ENCODE measurements at places on chromosomes 1 and 21.

DNA sequence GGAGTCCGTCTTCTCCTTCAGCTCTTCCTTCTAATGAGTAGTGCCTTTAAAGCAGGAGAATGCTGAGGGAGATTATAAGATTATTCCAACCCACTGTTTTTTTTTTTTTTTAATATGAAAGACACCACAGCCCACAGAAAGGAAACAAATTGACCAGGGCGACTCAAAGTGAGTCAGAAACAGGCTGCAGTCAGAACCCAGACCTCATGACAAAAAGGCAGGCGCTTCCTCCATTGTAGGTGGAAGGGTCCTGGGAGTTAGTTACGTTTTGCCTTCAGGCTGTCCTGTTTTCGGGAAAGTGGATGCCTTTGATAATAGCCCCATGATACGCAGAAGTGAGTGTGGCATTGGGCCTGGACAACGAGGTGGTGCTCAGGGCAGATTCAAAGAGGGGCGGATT, 21.0 kb downstream of the PLXNA2 start:
- no peak for DNase-seq

- DNase-seq: no peak
These were observed 10.9 kb downstream of the TMPRSS2 start for GRCh38 chr21:41497008-41497407.

- no peak for DNase-seq
These were observed 41.8 kb upstream of the LRRC52 start for GRCh38 chr1:165501970-165502348.

DNA sequence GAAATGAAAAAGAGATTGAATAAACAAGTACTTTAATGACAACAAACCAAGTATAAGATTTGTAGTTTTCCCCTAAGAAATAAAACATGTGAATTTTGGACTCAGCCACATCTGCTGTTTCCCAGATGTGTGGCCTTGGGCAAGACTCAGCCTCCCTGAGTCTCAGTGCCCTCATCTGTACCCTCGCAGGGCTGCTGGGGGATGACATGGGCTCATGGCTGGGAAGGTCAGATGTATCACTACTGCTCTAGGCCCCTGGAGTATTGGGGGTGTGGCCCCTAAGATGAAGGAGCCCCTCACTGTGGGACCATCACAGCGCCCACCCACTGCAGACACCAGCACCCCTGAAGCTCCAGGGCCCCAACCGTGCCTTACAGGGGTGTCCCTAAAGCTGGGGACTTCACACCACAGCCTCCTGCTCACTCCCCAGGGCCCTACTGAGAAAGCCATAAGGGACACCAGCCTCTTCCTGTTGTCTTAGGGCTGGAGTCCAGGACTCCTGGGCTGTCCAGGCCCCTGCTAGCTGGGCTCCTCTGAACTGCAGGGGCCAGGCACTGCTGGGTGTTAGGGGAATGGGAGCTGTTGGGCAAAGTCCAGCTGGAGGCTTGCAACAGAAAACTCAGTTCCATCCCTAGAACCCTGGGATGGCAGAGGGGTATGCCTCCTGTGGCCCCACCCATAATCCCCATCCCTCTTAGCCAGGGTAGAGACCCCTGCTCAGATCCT, 104.0 kb upstream of the WNT4 start:
- DNase-seq: no peak

DNA sequence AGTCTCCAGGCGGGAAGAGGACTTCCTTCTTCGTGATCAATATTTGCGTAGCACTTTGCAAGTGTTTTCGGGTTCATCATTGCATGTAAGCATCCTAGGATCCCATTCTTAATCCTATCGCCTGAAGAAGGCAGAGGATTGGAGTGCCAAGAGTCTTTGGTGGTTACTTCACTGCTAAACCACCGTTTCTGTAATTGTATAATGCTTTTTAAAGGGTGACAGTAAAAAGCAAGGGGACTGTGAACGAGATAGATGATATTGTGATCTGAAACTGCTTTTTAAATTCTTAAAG, 345 bp upstream of the ALDH9A1 start:
- DNase-seq: no peak

DNA sequence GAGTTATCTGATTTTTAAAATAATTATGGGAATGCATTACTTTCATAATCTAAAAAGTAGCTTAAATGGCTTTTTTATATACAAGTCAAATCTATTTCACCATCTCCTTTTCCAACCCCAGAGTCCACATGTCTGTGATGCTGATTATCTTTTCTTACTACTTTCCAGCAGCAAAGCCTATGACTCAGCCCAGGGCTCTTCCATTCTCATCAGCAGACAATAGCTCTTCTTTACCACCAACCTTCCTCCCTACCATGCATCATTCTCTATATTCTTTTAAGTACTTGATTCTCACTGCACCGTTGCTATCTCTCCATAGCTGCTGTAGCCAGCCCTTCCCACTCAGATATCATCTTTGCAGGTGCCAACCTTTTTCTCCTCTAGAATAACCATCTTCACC, 61.3 kb downstream of the OVGP1 start:
- no peak for DNase-seq

DNA sequence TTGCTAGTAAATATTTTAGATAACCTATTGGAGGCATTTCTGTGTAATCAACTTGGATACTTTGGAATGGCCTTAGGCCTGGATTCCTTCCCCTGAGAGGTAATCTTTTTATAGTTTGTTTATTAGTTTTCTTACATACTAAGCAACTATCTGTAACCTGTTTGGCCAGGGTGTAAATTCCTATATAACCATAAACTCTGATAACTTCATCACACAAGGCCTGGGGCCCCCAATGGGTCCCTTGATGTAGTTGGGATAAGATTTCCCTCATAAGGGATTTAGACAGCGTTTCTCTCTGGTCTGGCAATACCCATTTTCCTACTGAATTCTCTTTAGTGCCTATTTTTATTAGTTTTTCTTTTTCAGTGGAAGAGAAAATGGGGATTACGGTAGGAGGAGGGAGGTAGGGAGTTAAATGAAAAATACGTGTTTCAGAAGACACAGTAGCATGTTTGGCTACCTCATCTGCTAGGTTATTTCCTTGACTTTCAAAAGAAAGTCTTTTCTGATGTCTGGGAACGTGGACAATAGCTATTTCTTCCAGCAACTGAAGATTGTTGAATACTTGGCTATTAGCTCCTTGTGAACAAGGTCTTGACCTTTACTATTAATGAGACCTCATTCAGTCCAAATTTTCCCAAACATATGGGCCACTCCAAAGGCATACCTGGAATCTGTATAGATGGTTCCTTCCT, 7.4 kb upstream of the AADACL3 start:
- DNase-seq: no peak

DNA sequence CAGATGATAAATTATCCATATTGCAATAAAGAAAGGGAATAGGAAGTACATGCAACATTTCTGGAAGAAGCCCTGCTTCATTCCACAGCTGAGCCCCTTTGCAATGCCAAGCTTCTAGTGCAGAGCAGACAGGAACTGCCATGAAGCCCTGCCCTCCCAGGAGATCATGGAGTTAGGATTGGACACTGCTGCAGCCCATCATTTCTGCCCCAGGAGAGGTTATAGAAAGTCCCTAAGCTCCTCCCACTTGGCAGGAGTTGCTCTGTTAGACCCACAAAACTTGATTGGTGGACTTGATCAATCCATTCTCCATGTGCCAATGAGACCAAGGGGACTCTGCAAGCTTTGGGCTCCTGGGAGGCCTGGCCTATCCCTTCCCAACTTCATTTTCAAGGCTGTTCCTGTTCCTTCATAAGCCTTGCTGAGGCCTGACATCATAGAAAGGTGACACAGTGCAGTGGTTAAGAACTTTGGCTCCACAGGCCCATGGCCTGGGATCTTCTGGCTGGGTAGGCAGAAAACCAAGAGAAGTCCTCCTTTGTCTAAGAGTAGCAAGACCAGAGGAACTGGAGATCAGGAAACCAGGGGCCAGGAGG, 1.3 kb upstream of the LAPTM5 start:
- DNase-seq: no peak

- DNase-seq: no peak
These were observed 7.3 kb downstream of the C8B start for GRCh38 chr1:56958526-56958925.

- DNase-seq: no peak
These were observed 5.8 kb downstream of the ID3 start for GRCh38 chr1:23553231-23554126.

DNA sequence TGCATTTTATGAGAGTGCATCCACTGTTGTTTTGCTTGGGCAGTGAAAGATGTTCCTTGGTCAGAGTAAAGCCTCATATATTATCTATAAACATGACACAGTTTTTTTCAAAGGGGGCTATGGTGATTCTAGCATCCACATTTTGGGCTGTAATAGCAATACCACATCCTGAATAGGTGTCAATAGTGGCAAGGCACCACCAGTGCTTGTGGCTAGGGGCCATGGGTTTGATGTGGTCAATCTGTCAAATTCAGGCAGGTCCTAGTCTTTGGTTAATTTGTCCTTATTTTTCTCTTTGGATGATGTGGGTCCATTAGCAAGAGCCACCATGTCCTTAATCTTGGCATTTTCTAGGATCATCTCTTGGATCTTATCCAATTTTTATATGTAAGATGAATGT, 13.1 kb downstream of the CD1E start:
- no peak for DNase-seq

DNA sequence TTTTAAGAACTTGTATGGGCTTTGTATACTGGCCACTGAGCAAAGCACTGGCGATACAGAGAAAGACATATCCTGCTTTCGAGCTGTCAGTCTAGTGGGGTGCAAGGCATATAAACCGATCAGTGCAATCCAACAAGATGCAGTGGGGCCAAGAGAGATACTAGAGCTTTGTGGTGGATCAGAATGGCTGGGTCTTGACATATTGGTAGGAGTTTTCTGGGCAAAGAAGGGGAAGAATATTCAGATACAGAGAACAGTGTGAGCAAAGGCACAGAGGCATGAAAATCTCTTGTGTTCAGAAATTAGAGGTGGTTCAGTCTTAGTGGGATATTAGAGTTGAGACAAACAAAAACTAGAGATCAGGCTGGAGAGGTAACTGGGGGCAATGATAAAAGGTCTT, 49.2 kb downstream of the FOXO6 start:
- DNase-seq: no peak

DNA sequence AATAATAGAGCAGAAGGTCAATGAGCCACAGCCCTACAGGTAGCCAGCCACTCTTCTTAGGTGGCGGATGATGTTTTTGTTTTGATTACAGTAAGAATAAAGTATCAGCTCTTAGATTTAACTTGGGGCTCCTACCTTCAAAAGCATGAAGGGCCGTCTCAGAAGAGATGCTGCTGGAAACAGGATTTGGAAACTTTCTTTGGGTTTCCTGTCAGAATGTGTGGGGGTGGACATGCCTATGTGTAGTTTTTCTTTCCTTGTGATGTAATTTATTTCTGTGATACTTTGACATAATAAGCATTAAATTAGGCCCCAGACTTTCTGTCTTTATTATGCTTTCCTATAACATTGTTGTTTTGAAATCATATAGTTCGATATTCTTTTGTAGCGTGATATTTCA, 1.5 kb downstream of the RAP1A start:
- no peak for DNase-seq

- DNase-seq: no peak
These were observed 30.2 kb upstream of the SLAMF1 start for GRCh38 chr1:160676869-160677597.

DNA sequence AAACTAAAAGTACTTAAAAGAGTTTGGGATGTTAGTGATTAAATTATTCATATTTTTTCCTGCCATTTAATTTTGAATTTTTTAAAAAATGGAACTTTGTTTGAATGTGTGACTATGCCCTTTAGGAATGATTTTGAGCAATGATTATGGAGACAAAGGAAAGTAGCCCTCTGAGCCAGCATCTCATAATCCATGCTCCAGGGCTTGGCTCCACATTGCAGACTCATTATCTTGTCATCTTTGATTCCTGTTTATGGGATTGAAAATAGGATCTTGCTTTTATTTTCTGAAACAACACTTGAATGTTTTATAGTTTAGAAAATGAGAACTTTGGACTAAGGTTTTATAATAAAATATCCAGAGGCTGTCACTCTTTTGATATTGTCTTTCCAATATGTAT, 14.5 kb downstream of the AXDND1 start:
- no peak for DNase-seq

DNA sequence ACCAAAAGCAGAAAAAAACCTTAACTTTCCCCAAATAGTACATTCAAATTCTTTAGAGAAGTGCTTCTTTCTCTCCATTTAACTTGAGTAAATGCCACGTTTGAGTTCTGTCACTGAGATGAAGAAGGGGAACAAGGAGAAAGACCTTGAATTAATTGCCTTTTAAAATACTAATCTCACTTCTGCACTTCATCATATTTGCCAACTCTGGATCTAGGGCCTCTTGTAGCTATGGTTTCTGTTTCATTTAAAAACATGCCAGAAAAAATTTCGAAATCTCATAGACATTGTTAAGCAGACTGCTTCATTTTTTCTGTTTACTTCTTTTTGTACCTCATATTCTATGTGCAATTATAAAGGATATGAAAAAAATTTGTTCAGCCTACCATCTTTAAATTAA, 24.6 kb downstream of the MIXL1 start:
- DNase-seq: peak; percentile 30

- no peak for DNase-seq
These were observed 44.2 kb upstream of the MARK1 start for GRCh38 chr1:220483700-220484099.

- DNase-seq: no peak
These were observed 2.4 kb upstream of the PKP1 start for GRCh38 chr1:201280884-201281283.

DNA sequence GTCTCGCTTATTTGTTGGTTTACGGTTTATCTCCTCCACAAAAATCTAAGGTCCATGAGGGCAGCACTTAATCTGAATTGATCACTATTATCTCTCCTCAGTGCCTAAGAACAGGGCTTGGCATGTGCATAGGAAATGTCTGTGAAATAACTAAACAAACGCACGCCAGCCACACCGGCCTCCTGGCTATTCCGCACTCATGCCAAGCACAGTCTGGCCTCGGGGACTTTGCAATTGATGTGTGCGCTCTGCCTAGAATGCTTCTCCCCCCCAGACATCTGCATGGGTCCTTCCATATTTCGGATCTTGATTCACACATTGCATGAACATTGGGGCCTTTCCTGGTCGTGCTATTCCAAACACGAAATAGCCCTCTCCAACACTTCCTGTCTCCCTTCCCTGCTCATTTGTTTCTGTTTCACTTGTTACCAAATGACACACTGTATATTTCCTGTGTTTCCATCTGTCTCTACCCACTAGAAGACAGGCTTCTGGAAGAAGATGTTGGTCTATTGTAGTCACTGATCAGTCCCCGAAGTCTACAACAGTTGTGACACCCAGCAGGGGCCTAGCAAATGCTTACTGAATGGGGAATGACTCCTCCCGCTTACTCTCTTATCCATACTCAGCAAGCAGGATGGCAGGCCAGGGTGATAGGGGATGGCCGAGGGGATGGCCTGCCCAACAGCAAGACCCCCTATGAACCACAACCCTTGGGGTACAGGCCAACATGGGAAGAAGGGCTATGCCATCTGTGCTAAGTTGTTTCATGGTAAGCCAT, 93.9 kb downstream of the GLIS1 start:
- no peak for DNase-seq

GRCh38 chr1:111448482-111448917, 556 bp downstream of the WDR77 start:
- DNase-seq: no peak

DNA sequence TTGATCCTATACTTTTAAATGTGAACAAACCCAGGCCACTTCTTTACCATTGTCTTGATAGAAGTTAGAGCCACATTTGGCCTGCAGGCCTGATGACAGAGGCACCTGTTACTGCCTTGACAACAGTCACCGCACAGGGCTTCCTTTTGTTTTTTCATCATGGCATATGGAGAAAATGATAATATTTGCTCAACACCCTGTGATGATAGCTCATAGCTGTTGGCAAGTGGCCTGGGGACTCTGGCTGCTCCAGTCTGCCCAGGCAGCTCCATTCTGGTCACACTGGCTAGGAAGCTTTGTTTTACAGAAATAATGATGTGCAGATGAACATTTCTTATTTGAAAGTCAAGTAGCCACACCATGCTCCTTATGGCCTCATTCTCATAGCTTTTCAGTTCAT, 89.6 kb upstream of the GPR88 start:
- no peak for DNase-seq
